ENCODE measurements at places on chromosomes 11 and 22. TPM values are rescaled to one million over a fixed set of nuclear protein-coding genes. Genes with fewer than 3 reads are reported as not detected.
A peak's percentile ranks its signal among the peaks of the same experiment; 100 is the strongest.

GRCh38 chr11:124075841-124076651 is 34.9 kb upstream of the OR10G7 start:
- peaks cover 2% of the 10 kb centered on the region for H3K4me1 ChIP-seq
- H3K27ac ChIP-seq = no peak overlapping the region
- H3K4me3 ChIP-seq = no peak overlapping the region

The ROBO3 gene
- total RNA-seq = 2.4 TPM

- no peaks in the 10 kb centered on the region for H3K27me3 ChIP-seq
- H3K27ac ChIP-seq = no peak overlapping the region
- H3K4me3 ChIP-seq = no peak overlapping the region
- peaks cover 12% of the 10 kb centered on the region for H3K36me3 ChIP-seq
These were observed 21.8 kb downstream of the SNX19 start for GRCh38 chr11:130894322-130895025.

The CARNS1 gene
- 1.1 TPM for total RNA-seq

DNA sequence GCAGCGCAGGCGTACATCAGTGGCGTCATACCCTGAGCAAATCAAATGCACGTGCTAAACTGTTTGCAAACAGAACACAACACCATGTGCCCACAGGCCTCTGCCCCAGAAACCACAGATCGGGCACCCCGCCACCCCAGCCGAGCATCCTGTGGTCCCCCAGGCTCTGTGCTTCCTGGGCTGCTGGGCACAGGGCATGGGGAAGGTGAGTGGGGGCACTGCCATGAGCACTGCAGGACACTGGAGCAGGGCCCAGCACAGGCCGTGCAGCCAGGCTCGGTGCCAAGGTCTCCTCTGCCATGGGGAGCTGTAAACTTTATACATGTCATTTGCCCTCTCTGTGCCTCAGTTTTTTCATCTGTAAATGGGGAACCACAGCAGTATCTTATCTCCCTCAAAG is 62.5 kb downstream of the NAT10 start:
- H3K27ac ChIP-seq = no peak overlapping the region
- DNase-seq = no peak
- no peak overlapping the region for H3K4me3 ChIP-seq
- no peaks in the 10 kb centered on the region for H3K4me1 ChIP-seq
- H3K27me3 ChIP-seq = no peaks in the 10 kb centered on the region

The OR4D5 gene
- total RNA-seq = 1.5 TPM

The OVOL1 gene
- 1.6 TPM for total RNA-seq

GRCh38 chr22:26990503-26991189 is 333.3 kb downstream of the MIAT start:
- H3K27me3 ChIP-seq = no peaks in the 10 kb centered on the region
- H3K27ac ChIP-seq = no peak overlapping the region
- H3K4me3 ChIP-seq = no peak overlapping the region
- no peak for DNase-seq

The TRIM49D1 gene
- not detected for total RNA-seq

DNA sequence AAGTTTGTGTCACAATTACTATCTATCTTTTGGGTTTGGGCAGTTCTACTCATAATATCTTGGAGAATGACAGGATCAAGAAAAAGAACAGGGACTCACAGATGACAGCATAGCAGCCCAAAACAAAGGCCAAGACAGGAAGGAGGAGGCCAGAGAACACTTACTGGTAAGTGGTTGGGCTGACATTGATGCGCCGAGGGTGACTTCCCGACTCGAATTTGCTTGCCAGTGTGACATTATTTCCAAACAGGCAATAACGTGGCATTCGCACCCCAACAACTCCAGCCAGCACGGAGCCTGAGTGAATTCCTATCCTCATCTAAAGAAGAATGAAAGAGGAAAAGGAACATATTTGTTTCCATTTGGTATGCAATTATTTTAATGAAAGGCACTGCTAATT is 309.9 kb downstream of the GUCY1A2 start:
- DNase-seq = no peak
- no peaks in the 10 kb centered on the region for H3K36me3 ChIP-seq
- H3K4me1 ChIP-seq = no peaks in the 10 kb centered on the region
- no peak overlapping the region for H3K4me3 ChIP-seq
- no peak overlapping the region for H3K27ac ChIP-seq

DNA sequence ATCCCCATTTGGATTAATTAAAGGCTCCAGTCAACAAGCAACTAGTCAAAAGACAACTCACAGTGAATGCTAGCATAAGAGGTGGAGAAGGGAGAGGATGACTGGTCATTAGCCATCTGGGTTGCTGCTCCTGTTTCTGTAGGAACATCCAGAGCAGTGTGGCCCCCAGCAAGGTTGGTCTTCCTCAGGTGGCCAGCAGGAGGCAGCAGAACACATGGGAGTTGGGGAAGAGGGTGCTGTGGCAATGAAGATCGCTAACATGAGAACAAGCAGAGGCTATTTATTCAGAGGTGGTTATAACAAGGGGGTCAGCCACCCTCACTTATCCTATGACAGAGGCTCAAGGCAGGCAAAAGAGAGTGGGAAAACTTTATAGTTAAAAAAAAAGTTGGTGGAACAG is 21.3 kb downstream of the IZUMO1R start:
- peak; percentile 17 for DNase-seq
- no peak overlapping the region for H3K27ac ChIP-seq
- H3K27me3 ChIP-seq = no peaks in the 10 kb centered on the region
- no peaks in the 10 kb centered on the region for H3K36me3 ChIP-seq

DNA sequence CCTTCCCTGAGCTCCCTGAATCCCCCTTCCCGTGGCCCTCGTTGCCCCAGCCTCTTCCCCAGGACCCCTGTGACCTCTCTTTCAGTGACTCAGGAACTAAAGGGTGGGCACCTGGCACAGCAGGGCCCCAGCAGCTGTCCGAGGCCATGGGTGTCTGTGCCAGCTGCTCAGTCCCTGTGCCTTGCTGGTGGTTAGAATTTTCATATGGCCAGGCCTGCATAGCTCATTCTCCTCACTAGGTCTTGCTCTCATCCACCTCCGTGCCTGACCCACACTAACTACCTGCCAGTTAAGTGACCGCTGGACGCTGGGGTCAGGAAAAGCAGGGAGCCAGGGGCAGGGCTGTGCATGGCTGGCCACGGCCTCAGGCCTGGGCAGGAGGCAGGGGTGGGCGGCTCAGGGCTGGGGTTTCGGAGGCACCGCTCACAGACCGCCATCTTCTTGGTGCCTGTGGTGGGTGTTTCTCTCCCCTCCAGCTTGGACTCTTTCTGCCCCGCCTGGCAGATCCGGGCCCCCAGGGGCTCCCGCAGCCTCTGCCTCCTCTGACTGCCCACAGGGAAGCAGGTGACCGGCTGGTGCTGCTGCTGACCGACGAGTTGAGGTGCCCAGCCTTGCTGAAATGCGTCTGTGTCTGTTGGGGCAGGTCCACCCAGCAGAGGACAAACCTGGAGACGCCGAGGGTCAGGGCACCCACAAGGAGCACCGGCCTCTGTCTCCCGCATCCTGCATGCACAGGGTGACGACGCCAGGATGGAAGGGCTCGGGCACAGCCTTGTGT is 20.3 kb downstream of the MRGPRD start:
- no peak overlapping the region for H3K27ac ChIP-seq
- H3K36me3 ChIP-seq = no peaks in the 10 kb centered on the region
- no peak overlapping the region for H3K4me3 ChIP-seq

GRCh38 chr11:67665541-67666302 is 8.7 kb downstream of the ALDH3B2 start:
- H3K27ac ChIP-seq = no peak overlapping the region
- DNase-seq = no peak
- H3K4me3 ChIP-seq = no peak overlapping the region

The IFT27 gene
- total RNA-seq = 21.1 TPM

GRCh38 chr11:55732936-55733335 is 40.3 kb upstream of the OR5D13 start:
- no peaks in the 10 kb centered on the region for H3K27me3 ChIP-seq
- H3K4me3 ChIP-seq = no peak overlapping the region
- no peak overlapping the region for H3K27ac ChIP-seq
- no peaks in the 10 kb centered on the region for H3K4me1 ChIP-seq
- H3K36me3 ChIP-seq = no peaks in the 10 kb centered on the region

The SMCO4 gene
- 18.6 TPM for total RNA-seq

The ARHGAP1 gene
- total RNA-seq = 26.5 TPM

Measured in pancreas (tissue), 10 donors.